ENCODE measurements at places on chromosomes 4 and X. TPM values are rescaled to one million over a fixed set of nuclear protein-coding genes. Genes with fewer than 3 reads are reported as not detected.

DNA sequence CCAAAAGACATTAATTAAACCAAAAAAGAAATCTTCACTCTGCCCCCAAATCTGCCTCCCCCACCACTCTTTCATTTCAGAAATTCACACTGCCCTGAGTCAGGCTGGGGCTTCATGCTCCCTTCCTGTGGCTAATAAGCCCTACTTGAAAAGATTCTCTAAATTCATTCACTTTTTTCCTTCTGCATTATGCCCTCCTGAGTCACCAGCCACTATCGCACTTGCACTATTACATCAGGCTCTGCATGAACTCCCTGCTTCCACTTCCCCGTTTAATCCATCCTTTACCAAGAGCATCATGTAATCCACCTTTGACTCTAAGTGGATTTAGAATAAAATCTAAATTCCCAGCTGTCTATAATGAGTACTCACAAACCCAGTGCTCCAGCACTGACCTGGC is 295.4 kb upstream of the KLF3 start:
- no peak for DNase-seq
- no peaks in the 10 kb centered on the region for H3K4me1 ChIP-seq
- H3K4me3 ChIP-seq, result no peak overlapping the region
- H3K27me3 ChIP-seq, result no peaks in the 10 kb centered on the region
- H3K27ac ChIP-seq, result no peak overlapping the region
- no peaks in the 10 kb centered on the region for H3K36me3 ChIP-seq

DNA sequence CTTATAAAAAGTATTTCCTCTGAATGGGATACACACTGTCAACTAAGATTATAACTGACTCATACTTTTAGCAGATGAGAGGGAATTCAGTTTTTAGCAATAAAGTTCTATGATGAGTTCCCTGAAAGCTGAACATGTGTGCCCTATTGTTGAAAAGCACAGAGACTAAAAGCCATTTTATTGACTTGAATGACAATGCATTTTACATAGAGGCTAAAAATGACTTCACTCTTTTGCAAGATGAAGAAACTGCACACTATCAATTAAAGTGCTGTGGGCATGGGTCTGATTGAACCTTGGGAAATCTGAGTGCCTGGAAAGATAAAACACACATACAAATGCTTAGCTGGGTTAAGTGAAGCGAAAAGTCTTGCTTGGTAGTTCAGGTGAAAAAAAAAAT is 633.4 kb downstream of the PDHA2 start:
- no peaks in the 10 kb centered on the region for H3K36me3 ChIP-seq
- no peak overlapping the region for H3K27ac ChIP-seq
- no peak overlapping the region for H3K4me3 ChIP-seq
- no peak for DNase-seq
- H3K4me1 ChIP-seq, result no peaks in the 10 kb centered on the region

- no peaks in the 10 kb centered on the region for H3K36me3 ChIP-seq
- no peak for DNase-seq
- H3K4me3 ChIP-seq, result no peak overlapping the region
- H3K27ac ChIP-seq, result no peak overlapping the region
- peaks cover 8% of the 10 kb centered on the region for H3K27me3 ChIP-seq
- no peaks in the 10 kb centered on the region for H3K4me1 ChIP-seq
Measured at GRCh38 chrX:100407147-100407783, 2.8 kb downstream of the PCDH19 start.

Gene HPSE
- total RNA-seq, result 2.6 TPM

All from Panc1 (cell line).